ENCODE measurements at places on chromosomes 12 and 14.
A peak's percentile ranks its signal among the peaks of the same experiment; 100 is the strongest.

- no peak for DNase-seq
Measured at GRCh38 chr12:20429852-20430251, 61.5 kb downstream of the PDE3A start.

- no peak for DNase-seq
Measured at GRCh38 chr14:65502676-65503124, 90.2 kb downstream of the FUT8 start.

DNA sequence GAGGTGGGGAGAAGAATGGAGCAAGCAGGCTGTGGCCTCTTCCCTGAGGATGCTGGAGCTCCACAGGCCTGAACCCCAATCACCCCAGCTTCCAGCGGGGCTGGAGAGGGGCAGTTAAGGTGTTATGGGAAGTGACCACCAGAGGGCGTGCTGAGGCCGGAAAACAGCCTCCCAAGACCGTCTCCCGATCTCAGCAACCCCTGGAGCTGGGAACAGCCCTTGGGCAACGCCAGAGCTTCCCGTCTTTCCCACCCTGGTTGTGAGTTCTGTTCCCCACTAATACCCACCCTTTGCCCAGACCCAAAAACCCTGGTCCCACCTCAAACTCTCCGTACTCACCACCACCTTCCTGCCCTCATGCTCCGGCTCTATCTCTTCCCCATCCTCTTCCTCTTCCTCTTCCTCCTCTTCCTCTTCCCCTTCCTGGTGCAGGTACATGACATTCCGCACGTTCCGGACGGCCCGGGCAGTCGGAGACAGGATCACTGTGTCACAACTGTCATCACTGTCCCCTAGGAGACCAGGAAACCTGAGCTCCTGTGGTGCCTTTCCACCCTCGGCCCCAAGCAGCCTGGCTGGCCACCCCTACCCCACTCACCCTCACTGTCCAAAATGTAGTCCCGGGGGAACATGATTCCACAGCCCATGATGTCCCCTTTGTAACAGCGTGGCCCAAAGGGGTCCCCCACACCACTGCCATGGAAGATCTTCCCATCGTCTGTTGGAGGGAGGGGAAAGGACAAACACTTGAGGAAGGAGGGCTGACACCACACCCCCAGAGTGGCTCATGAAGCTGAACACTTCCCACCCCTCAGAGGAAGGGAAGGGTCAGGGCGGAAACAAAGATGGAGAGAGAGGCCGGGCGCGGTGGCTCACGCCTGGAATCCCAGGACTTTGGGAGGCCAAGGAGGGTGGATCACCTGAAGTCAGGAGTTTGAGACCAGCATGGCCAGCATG lies 12.9 kb downstream of the SPRYD3 start:
- DNase-seq = peak; percentile 72

DNA sequence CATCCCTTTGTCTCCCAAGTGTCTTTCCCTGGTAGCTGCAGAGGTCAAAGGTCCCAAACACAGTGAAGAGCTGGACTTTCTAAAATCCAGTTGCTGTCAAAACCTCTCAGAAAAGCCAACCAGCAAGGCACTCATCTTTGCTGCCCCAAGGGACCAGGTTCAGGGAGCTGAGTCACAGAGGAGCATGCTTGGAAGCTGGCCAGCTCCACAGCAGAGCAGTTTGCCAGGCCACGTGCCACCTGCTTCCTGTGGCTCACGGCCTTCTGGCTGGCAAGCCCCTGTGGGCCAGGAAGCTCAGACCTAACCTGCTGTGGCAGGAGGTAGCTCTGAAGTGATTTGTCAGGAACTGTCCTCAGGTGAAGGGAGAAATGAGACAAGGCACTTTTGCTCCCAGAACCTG lies 3.6 kb downstream of the ISCU start:
- DNase-seq = peak; percentile 87

GRCh38 chr12:66755727-66756395 lies 77.0 kb upstream of the GRIP1 start:
- peak; percentile 24 for DNase-seq

DNA sequence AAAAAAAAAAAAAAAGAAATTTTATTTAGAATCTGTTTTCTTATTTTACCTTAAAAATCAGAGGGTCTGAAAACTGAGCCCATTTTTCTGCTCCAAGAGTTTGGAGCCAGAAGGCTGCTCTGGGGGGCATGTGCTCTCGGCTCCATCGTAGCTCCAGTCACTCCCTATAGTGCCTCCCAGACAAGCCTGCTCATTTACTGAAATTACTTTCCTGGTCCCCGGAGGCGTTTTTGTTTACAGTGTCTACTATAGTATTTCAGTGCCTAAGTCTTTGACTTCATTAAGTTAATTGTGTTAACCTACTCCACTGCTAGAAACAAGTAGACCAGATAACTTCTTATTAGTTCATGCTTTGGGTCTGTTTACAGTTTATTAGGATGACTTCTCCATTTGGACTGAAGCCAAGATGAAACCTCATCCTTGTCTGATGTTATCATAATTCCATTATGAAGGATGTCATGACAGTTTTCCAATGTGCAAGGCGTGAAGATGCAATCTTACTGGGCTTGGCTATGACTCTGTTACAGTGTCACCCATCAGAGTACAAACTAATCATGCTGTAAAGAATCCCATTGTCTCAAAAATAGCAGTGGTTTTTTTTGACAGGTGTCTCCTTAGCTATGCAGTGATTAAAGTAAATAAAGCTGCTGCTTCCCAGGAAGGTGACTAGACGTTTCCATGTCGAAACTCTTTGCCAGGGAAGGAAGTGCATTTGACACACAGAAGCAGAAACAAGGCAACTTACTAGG lies 182.3 kb downstream of the TMEM132C start:
- DNase-seq = no peak

GRCh38 chr12:47837190-47838171 lies 17.8 kb upstream of the HDAC7 start:
- peak; percentile 73 for DNase-seq

GRCh38 chr14:85535991-85536832 lies 6.3 kb downstream of the FLRT2 start:
- DNase-seq = peak; percentile 7

GRCh38 chr12:24937553-24938244 lies 11.2 kb downstream of the BCAT1 start:
- DNase-seq = no peak

DNA sequence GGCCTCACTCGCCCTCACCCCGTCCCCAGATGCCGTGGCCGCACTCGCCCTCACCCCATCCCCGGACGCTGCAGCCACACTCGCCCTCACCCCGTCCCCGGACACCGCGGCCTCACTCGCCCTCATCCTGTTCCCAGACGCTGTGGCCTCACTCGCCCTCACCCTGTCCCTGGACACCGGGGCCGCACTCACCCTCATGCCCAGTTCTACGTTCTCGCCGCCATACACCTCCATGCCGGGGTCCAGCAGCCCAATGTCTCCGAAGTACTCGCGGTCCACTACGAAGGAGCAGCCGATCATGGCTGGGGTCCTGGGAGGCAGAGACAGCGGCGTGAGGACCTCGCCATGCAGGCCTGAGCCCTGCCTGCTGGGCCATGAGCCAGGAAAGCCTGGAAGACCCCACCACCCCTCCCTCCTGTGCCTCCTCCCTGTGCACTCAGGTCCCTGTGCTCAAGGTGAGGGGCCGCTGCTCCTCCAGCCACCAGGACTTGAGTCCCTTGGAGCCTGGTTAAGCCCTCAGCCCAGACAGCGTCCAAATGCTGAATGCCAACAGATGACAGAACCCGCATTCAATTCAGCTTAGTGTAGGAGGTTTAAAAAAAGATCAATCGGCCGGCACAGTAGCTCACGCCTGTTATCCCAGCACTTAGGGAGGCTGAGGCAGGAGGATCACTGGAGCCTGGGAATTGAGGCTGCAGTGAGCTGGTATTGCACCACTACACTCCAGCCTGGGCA lies 81.5 kb downstream of the GALNT9 start:
- no peak for DNase-seq

Measured in NB4 (cell line).